Stimulated activated CD8-positive, alpha-beta memory T cell treated with anti-CD3 and anti-CD28 coated beads, Interleukin-7, amount 100 ng/mL, for 24 hours (primary cell): ENCODE measurements at places on chromosomes 1 and 21.

DNA sequence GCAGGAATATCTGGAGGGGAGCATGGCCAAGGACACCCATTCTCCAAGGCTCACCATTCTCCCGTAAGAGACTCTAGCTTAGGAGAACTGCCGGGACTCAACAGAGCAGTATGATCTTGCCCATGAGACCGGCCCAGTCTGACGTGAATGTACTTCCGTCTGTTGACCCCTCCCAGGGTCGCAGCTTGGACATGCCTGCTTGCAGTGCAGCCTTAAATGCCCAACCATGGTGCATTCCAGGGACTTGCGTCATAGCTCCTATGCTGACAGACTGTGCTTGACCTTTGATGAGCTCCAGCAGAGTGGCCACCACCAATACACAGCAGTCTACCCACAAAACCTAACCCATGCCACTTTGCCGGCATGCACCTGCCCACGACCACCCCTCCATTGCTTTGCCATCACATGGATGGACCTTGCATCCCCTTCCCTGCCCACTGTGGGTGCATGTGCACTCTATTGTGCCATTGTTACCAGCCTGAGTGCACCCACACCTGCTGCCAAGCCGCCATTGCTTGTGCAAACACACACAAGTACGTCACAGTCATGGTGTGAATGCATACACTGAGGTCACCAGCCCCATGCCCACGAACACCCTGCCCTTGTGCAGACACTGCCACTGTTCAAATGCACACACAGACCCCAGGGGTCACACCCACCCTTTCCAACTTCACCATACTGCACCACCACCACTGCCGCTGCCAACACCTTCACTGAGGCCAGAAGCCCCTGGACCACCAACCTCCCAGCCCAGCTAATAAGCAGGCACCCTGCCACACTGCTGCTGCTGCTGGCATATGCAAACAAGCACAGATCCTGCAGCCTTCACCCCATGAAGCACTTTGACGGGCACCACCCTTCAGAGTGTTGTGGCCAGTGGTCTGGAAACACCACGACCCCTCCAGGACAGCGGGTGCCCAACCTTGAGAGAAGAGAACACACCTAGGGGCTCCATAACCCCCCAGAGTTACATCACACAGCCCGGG is 1141.3 kb downstream of the BRINP3 start:
- DNase-seq = no peak

DNA sequence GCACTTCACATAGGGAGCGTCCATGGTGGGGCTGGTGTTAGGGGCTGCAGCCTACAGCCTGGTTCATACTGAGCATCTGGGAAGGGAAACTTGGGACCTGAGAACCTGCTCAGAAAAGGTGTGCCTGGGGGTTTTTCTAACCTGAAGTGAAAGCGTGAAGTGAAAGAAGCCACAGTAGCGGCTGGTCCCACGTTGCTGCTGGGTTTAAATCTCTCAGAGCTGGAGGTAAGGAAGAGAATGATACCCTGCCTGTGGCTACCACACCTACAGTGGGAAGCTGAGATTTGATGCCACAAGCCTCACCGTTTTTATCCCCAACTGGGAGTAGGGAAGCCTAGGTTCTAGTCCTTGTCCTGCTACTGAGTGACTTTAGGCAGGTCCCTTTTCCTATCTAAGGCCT is 21.0 kb upstream of the FUCA1 start:
- no peak for DNase-seq

DNA sequence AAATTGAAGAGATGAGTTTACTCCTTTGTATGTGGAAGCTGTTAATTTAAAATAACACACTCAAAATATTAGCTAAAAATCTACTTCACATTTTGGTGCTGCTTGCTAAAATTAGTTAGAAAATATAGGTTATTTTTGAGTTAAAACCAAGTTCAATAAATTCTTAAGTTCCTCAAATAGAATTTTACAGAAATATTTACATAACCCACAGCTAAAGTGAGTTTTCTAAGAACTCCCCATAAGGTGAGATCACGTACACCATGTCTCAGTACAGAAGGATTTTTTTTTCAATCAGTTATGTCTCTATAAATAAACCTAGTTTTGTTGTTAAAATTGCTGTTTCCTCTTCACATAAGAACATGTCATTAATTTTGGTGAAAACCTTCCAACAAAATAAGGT is 108.0 kb downstream of the SDCCAG8 start:
- DNase-seq = no peak

DNA sequence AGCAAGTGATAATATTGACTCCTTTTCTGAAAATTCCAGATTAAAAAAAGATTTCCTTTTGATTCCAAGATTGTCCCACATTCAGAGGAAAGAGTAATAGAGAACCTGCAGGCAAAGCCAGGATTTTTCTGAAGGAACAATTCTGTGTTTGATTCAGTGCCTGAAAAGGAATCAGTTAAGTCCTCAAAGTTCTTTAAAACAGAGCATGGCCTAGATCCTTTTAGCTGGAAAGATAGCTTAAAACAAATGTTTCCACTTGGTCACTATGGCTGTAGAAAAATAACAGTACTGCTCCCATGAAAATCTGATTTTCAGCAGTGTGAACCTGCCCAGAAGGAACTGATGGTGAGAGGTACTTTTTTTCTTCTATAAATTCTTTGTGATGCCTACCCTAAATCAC is 41.8 kb downstream of the HS2ST1 start:
- DNase-seq = no peak

GRCh38 chr1:54294887-54295286 is 94.9 kb downstream of the MRPL37 start:
- no peak for DNase-seq

DNA sequence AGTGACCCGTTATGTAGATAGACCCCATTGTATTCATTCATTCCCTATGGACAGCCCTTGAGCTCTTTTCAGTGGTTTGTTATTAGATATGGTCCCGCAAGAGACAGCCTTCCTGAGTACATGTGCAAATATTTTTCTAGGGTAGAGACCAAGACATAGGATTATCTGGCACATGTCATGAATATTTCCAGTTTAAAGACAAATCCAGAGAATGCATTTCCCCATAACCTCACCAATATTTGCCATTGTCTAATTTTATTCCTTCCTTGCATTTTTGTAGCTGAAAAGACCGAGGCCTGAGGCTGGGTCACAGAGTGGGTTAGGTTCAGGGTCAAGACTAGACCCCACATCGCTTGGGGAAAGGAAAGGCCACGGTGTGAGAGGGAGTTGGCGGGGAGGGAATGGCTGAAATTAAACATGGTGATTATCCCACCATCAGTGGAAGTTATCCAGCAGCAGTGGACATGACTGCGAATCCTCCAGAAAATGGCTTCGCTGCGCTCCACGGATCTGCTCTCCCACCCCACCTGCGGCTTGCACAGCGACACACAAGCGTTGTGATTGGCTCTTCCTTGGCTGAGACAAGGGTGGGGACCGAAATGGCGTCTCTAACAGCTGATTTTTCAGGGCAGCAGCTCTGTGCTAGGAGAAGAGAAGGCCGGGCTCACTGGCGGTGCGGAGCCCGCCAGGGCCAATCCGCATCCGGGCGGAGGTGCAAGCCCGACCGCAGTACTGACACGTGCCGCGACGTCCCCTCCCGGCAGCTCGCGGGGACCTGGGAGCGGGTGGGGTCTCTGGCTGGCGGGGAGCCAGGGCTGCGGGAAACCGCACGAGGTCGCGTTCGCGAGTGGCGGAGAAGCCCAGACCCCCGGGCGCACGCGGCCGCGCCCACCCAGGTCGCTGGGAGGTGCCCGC is 16.1 kb upstream of the STMN1 start:
- DNase-seq = no peak

DNA sequence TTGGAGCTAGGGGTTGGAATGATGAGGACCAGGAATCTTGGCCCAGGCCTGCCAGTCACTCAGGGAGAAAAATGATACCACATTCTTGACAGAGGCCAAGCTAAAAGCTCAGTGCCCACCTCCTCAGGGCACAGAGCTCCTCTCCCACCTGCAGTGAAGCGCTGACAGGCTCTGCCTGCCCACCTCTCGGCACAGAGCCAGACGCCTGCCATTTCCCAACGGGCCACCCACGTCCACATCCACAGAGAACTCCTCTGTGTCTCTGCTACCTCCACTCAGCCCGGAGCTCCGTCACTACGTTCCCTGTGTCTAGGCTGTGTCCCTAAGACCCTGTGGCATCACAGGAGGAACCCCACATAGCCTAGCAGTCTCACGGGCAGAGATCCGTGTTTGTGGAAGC is 60.8 kb downstream of the MRPL37 start:
- no peak for DNase-seq

- DNase-seq = no peak
These were observed 4.5 kb downstream of the PRAMEF12 start for GRCh38 chr1:12778061-12778460.
